NT2/D1 (cell line): ENCODE measurements at places on chromosomes 5 and 9.
A peak's percentile ranks its signal among the peaks of the same experiment; 100 is the strongest.

GRCh38 chr9:33906769-33907168, 89.8 kb downstream of the UBE2R2 start:
- DNase-seq, result no peak

GRCh38 chr9:32968101-32969011, 33.1 kb downstream of the APTX start:
- DNase-seq, result peak; percentile 22

DNA sequence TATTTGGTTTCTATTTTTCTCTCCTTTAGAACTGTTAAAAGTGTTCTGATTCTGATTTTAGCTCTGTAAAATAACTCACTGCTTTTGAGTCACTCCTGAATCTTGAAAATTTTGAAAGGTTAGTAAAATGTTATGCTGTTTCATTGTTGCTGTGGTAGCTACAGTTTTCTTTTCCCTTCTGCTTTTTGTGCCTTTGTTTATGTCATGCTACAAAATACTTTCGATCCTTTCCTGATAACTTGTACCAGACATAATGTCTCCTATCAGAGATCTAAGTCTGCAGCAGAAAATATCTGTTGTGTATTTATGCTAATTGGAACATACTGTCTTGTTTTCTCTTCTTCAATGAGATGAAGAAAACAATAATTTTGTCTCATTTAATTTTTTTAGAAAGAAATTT, 26.9 kb upstream of the CEP120 start:
- DNase-seq, result no peak

DNA sequence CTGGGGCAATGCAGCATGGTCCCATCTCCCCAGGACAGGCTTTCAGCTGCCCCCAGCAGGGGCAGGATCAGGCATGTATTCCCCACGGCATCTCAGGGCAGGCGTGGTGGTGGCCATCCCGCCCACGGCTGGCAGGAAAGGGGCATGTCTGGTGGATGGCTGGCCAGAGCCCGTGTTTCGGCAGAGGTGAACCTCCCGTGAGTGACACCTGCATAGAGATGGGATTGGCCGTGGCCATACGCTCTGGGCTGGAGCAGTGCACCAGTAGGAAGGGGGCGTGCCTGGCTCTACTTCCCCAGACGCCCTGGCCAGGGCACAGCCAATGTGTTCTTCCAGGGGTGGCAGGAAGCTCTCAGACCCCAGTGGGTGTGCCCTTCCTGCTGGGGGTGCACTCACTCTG, 139.1 kb downstream of the ZNF354C start:
- DNase-seq, result no peak

DNA sequence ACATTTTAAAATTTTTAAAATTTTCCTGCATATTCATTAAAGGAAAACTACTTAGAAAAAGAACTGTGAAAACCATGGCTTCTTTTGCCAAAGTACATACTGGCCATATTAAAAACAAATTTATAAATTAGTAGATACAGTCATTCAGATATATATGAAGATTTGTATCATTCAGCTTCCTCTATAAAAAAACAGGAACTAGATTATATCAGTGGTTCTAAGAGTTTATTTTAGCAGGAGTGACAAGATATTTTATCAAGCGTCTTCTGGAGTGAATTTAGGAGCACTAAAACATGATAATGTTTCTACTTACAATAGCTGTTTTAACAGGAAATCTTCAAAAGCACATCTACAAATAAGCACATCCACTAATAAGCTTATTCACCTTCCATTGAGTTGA, 171.4 kb downstream of the RAPGEF6 start:
- no peak for DNase-seq

GRCh38 chr5:131164191-131165118, 601 bp downstream of the HINT1 start:
- no peak for DNase-seq

- no peak for DNase-seq
Measured at GRCh38 chr5:143093452-143094086, 309.9 kb downstream of the NR3C1 start.

DNA sequence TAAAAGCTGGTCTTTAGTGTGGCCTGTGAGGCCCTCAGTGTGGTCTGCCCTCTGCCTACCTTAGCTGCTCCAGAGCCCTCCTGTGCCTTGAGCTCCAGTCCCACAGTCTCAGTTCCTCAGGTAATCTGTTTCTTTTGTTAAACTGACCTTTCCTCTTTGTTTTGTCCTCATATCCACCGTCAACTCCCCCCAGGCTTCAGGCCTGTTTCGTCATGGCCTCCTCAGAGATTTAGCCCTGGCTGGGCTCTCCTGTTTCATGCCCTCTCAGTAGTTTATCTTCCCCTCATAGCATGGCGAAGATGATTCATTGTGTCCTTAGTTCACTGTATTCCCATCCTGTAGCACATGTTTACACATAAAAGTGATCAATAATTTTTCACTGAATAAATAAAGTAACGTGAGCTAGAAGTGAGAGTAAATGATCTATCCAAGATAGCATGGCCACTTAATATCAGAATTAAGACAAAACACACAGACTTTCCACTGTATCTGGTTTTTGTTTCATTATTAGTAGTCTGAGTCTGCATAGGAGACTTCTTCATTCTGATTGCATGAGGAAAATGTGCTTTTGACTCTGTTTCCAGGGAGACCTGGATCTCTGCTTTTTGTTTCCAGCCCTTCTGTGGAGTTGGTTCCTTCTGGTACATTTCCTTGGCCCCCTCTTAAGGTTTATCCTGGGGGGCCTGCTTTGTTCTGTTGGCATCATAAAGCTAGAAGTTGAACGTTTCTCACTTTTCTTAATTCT, 70.5 kb downstream of the SNX24 start:
- no peak for DNase-seq

DNA sequence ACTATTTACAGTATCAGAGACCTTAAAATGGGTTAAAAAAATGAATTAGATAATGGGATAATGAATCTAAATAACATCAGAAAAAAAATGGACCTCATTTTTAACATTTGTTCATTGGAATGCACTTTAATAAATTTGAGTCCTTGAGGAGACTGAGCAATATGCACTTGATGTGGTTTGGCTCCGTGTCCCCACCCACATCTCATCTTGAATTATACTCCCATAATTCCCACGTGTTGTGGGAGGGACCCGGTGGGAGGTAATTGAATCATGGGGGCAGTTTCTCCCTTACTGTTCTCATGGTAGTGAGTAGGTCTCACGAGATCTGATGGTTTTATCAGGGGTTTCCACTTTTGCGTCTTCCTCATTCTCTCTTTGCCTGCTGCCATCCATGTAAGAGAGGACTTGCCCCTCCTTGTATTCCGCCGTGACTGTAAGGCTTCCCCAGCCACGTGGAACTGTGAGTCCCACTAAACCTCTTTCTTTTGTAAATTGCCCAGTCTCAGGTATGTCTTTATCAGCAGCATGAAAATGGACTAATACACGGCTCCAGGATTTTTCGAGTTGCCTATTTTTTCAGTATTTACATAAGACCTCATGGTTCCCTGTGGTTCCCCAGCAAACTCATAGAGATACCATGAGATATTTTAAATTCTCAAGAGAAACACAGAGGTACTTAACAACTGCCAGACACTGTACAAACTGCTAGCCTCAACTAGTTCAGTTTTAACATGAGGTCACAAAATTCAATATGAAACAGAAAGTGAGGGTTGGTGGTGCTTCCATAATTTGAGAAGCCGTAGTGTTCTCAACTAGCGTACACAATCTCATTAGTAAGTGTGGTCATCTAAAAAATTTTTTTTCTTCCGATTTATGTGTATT, 128.3 kb downstream of the TLE1 start:
- no peak for DNase-seq

DNA sequence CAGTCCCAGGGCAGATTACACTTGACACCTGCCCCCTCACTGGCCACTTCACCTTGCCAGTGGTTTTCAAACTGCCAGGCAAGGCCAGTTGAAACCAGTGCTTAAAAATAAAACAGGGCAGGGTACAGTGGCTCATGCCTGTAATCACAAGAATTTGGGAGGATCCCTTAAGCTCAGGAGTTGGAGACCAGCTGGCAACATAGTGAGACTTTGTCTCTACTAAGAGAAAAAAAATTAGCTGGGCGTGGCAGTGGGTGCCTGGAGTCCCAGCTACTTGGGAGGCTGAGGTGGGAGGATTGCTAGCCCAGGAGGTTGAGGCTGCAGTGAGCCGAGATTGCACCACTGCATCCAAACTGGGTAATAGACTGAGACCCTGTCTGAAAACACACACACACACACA, 58.1 kb downstream of the ROPN1L start:
- no peak for DNase-seq

GRCh38 chr5:9428272-9428671, 117.6 kb downstream of the SEMA5A start:
- DNase-seq, result no peak

GRCh38 chr5:125595095-125595494, 828.1 kb upstream of the GRAMD2B start:
- no peak for DNase-seq

DNA sequence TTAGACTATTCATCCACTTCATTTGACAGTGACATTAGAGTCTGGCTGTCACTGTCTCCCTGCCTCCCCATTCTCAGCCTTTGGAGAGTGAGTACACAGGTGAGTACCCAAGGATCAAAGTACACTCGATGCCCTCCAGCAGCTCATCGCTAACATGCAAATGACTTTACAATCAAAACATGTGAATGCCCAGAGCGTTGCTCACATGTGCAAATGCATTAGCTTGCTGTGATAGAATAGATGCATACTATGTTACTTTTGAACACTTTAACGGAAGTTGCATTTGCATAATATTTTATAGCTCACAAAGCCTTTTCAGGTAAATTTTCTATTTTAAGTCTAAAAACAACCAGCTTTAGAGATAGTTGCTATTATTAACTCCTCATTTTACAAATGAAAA, 107.6 kb downstream of the SYK start:
- DNase-seq, result no peak

DNA sequence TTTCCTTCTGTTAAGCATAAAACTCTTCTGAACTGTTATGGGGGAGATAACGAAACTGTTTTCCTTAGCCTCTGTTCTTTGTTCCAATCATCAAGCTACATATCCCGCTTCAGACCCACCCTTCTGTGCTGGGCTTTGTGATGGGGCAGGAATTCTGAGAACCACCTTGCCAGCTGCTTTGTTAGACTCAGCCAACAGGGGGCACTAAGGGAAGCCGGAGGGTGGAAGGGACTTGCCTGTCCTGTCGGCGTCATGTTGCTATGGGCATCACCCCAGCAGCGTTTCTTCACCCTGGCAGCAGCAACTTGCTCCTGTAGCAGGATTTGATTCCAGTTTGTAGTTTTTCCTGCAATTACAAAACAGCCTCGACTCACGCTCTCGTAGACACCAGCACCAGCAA, 169.1 kb downstream of the CAAP1 start:
- peak; percentile 57 for DNase-seq

DNA sequence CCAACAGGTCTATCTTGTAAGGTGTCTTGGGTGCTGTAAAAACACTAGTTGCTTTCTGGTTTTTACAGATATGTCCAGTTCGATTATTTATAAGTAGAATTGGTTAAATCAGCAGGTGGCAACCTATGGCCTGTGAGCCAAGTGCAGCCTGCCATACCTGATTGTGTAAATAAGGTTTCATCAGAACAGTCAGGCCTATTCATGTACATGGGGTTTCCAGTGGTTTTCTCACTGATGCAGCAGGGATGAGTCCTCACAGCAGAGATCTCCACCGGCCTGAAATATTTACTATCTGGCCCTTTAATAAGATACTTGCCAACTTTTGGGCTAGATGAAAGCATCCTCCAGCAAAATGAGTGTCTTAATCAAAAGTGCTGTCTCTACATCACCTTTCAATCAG, 132.9 kb upstream of the ICE1 start:
- no peak for DNase-seq

- DNase-seq, result no peak
Measured at GRCh38 chr9:15421532-15421931, 1.1 kb upstream of the SNAPC3 start.

- DNase-seq, result no peak
Measured at GRCh38 chr5:168424594-168425323, 61.5 kb upstream of the RARS1 start.

DNA sequence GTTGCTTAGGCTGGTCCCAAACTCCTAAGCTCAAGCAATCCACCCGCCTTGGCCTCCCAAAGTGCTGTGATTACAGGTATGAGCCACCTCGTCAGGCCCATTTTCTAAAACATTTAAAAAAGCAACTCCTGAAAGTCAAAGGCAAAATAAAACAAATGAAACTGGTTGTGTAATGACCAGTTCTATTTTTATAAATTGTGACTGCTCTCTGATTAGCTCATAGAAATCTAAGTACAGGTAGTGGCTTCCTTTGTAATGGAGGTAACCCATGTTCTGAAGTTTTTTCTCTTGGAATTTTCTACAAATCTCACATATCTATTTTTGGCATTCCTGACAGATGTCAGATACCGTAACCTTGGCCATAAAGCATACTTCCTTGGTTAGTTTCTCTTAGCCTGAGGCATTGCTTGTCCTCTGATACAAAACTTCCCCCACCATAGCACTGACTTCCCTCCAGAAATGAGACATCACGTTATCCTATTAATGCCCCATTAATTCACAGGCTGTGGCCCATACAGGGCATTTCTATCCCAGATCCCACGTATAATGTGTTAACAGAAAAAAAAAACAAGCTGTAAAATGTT, 14.1 kb upstream of the AK3 start:
- DNase-seq, result no peak

DNA sequence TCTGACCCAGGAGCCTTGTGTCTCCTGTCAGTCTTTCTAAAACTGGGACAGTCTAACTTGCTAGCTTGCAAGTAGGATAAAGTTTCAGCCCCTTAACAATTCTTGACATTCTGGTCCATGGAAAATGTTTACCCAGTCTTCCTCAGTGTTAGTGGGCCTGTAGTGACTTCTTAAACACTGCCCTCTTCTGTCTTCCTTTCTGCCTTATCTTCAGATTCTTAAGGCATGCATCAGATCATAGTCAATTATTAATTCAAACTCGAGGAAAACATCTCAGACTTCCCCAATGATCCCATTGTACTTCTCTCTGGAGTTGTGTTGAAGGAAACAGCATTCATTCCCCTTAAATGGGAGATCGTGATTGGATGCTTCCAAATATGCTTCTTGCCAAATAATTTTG, 1199.8 kb downstream of the DTWD2 start:
- DNase-seq, result no peak

GRCh38 chr5:64569858-64570257, 64.0 kb downstream of the RGS7BP start:
- no peak for DNase-seq

GRCh38 chr9:75891771-75892215, 1.3 kb downstream of the PCSK5 start:
- DNase-seq, result no peak

- DNase-seq, result no peak
Measured at GRCh38 chr9:96491079-96491879, 41.3 kb downstream of the HABP4 start.

- no peak for DNase-seq
Measured at GRCh38 chr9:27447031-27447683, 76.9 kb upstream of the IFNK start.
